ENCODE measurements at places on chromosomes 13 and 19.

- no peak for DNase-seq
Observed at GRCh38 chr13:63567031-63567430, 2151.4 kb upstream of the PCDH20 start.

GRCh38 chr19:12867120-12868099 is 13.8 kb downstream of the DNASE2 start:
- DNase-seq, result peak; percentile 91

DNA sequence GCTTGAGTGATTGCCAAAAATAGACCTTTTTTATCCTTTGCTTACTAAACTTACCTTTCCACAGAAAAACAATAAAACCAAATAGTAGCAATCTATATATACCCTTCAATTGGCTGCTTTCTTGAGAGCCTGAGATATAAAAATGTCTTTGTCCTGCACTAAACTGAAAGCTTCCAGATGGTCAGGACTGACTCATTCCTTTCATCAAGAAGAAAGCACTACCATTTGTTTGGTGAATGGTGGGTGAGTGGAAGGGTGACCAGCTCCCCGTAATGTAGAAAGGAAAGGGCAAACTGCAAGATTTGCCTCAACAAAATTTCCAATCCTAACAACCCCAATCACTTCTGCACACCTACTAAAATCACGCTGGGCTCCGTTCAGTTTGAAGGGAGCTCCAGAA is 67.8 kb downstream of the SACS start:
- no peak for DNase-seq

DNA sequence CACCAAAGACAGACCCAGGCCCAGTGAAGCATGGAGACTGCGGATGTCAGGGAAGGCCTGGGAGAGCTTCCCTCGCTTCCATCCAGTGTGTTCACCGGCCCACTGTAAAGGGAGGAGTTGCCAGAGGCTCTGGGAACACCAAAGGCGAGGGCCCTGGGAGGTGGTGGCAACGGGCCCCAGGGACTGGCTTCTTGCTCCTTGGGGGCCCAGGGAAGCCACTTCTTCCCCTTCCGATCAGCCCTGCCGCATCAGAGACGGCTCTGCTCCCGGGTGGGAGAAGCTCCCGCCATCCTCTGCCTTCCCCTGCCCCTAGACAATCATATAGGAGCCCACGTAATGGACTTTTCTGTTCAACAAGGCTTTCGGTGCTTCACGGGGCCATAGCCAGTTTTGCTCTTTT is 83.4 kb upstream of the GPR183 start:
- DNase-seq, result no peak

GRCh38 chr13:23119131-23119530 is 61.6 kb upstream of the SGCG start:
- DNase-seq, result no peak

- no peak for DNase-seq
Observed at GRCh38 chr13:77860507-77860981, 58.1 kb downstream of the EDNRB start.

GRCh38 chr13:85076343-85076742 is 722.9 kb downstream of the SLITRK6 start:
- no peak for DNase-seq

DNA sequence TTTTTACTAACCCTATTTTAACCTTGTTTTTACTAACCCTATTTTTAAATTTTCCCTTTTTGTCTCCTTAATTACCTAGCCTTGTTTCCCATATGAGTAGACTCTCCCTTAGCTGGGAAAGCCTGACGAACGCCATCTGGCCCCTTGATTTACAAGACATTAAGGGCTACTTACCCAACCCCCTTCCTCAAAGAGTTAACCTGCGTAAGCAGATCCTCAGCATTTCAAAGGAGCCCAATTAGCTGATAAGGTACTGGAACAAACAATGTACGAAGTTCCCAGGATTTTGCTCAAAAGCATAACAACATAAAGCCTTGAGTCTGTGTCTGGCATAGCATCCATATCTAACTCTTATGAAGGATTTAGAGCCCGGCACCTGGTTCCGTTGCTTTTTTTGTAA is 4.7 kb upstream of the MVB12A start:
- no peak for DNase-seq

DNA sequence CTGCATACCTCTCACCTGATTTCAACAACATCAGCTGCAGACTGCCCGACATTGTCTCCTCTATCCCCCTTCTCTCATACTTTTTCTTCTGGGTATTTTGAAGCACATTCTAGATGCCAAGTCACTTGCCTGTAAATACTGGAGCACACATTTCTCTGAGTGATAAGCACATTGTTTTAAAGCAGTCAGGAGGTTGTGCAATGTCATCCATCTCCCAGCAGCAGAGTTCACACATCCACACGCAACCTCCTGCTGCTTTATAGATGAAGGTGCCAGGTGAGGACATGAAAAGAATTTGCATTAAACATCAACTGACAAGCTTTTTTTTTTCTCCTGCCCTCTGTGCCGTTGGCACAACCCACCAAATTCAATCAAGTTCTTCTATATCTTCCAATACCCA is 5.5 kb downstream of the UPK1A start:
- DNase-seq, result no peak

GRCh38 chr19:50969413-50969760 is at the start of gene KLK6:
TSS of gene KLK6 (minus strand) at chr19:50969591. CDS start at chr19:50968104, 1,487 bp downstream.
- no peak for DNase-seq

DNA sequence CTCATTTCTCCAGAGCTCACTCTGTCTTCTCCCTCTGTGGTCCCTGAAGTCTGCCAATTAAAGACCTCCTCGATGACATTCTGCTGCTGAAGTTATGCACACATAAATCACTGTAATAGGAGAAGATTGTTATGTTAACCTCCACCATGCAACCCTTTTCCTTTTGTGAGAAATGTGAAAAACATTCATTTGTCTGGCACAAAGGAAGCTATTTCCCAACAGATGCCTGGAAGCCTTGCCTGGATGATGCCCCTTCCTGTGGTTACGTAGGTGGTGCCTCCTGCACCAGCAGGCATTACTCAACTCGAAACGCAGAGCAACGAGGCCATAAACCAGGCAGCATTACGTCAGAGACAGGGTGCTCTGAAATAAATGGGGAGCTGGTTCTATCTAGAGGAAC is 327.4 kb upstream of the ZNF507 start:
- no peak for DNase-seq

DNA sequence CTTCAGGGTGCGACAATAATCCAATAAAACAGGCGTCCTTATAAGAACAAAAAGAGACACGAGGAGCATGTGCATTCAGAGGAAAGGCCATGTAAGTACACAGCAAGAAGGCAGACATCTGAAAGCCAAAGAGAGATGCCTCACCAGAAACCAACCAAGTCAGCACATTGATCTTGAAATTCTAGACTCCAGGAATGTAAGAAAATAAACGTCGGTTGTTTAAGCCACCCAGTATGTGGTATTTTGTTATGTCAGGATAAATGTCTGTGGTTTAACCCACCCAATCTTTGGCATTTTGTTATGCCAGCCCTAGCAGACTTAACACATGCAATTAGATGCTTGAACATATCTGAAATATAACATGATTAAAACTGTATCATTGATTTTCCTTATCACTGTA is 452.0 kb downstream of the SLITRK6 start:
- no peak for DNase-seq

DNA sequence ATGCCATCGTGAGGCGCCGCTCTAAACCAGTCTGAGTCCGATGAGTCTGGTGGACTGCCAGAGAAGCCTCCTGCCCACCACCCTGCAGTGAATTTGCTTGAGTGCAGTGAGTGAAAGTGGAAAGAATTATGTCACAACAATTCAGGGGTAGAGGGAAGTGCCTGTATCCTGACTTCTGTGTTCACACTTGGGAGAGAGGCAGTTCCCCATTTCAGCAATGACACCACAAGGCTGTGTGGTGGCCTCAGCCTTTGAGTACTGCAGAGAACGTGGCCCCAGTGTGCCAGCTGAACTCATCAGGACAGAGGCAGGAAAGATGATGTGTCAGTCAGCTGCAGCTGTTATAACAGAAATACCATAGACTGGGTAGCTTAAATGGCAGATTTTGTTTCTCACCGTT is 155.6 kb downstream of the COG6 start:
- no peak for DNase-seq

- no peak for DNase-seq
Observed at GRCh38 chr19:23777216-23777615, 18.5 kb upstream of the ZNF681 start.

GRCh38 chr13:91277013-91277676 is 70.3 kb upstream of the MIR17HG start:
- no peak for DNase-seq

- DNase-seq, result no peak
Observed at GRCh38 chr19:19109601-19110000, 28.7 kb downstream of the TMEM161A start.

DNA sequence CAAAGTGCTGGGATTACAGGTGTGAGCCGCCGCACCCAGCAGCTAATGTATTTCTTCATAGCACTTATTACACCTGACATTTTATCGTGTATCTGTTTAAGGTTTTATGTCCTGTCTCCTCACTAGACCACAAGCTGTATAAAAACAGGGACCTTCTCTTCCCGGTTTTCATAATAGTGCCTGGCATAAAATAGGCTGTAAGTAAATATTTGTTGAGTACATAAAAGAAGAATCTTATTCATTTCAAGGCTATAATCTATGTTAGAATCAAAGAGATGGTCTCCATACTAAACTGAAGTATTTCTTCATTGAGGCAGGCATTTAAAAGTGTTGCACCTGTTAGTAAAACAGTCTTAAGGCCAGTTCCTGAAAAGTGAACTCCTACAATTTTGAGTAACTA is 194.0 kb downstream of the SHISA2 start:
- no peak for DNase-seq

DNA sequence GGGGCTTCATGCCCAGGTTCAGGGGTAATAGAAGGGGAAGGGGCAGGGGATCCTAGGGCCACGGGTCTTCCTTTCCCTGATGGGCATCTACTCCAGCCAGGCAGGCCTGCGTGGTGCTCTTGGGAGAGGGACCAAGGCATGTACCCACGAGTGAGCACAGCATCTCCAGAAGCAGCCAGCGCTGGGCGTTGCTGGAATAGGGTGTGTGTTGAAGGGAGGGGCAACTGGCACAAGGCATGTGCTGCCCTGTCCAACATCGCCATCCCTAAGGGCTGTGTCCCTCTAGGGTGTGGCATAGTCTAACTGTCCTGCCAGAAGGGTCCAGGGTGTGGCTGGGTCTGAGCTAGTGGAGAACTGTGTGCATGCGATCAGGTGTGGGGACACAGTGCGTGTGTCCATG is 2.9 kb downstream of the NOTCH3 start:
- no peak for DNase-seq

DNA sequence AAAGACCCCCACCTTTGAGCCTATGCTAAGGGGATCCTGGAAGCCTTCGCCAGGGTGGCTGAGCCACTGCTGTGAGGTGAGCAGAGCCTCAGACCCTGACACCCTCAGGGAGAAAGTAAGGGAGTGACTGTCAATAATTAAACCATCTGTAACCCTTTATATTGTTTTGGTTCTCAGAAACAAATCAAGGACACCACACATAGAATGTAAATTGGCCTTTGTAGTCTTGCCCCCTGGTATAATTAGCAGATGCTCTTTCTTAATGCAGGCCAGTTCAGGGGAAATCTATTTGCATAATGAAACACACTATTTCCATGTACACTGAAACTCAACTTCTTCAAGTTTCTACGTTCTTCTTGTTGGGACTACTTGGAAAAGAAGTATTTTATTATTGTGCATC is 127.7 kb upstream of the EDNRB start:
- DNase-seq, result no peak

DNA sequence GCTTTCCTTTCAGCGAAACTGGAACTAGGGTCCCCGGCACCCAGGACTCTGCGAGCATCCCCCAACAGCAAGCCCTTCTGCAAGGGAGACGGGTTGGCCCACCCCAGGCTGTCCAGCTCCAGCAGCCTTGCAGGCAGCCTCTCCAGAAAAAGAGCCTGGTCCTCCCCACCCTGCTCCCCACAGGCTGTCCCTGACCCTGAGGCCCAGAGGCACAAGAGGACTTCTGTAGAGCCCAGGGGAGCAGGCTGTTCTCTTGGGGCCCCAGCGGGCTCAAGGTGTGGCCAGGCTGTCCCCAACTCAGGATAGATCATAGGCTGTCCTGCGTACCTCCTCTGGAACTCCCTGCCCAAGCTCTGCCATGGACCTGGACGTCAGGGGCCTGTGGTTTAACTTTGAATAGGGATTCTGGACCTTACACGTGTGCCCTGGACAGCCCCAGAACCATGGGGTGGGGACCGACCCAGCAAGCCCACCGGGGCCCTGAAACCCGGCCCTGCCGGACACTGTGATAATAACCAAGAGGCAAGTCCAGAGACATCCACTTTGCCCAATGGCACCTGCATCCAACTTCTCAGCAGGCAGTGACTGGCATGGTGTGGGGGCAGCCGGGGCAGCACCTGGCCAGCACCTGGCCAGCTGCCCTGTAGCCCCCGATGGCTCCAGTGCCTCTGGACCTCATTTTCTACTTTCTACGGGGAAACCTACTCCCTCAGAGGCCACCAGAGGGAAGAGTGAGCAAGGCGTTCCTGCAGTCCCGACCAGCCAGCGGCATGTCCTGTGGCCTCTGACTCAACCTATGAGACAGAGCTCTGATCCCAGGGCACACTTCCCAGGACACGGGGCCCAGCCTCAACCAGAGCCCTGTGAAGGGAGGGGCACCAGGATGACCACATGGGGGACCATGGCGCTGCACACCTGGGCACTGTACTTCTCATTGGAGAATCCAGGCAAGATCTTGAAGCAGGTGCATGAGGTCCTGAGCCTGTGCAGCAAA is 50.9 kb upstream of the TPM4 start:
- no peak for DNase-seq

GRCh38 chr13:35472323-35472881 is 4.1 kb downstream of the MAB21L1 start:
- DNase-seq, result peak; percentile 80

- no peak for DNase-seq
Observed at GRCh38 chr13:80040196-80040980, 300.5 kb downstream of the SPRY2 start.

GRCh38 chr13:47484548-47484947 is 516.5 kb downstream of the SUCLA2 start:
- no peak for DNase-seq

- DNase-seq, result peak; percentile 38
Observed at GRCh38 chr19:9917321-9917720, 19.0 kb downstream of the OLFM2 start.

GRCh38 chr13:21823949-21824348 is 153.1 kb downstream of the FGF9 start:
- no peak for DNase-seq

- no peak for DNase-seq
Observed at GRCh38 chr13:49454388-49455006, 10.4 kb downstream of the SETDB2 start.

DNA sequence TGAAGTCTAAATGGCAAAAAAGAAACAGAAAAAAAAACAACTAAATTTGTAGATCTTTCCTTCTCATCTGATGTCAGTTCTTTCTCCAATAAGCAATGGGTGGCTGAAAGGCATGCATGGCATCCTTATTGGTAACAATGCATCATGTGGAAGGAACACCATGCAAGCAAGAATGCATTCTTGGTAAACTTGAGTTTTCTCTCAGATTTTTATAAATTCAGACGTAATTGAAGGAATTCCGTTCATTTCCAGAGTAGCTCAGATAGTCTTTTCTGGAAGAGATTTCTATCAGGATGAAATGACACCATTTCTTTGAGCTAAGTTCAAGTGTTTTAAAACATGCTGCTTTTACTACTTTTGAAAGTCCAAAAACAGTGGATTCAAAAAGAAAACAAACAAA is 373.0 kb downstream of the COG6 start:
- no peak for DNase-seq

GRCh38 chr13:73136776-73137175 is 78.0 kb downstream of the KLF5 start:
- DNase-seq, result no peak
